Activated naive CD4-positive, alpha-beta T cell (primary cell): ENCODE measurements at places on chromosomes 5 and 9.

- no peak for DNase-seq
Measured at GRCh38 chr9:87713988-87714330, 12.0 kb upstream of the CTSL start.

- DNase-seq, result no peak
Measured at GRCh38 chr9:77375956-77376532, 198.7 kb downstream of the VPS13A start.

- no peak for DNase-seq
Measured at GRCh38 chr5:64506567-64507263, 900 bp downstream of the RGS7BP start.

- DNase-seq, result no peak
Measured at GRCh38 chr5:65024681-65025080, 256.0 kb downstream of the CWC27 start.

DNA sequence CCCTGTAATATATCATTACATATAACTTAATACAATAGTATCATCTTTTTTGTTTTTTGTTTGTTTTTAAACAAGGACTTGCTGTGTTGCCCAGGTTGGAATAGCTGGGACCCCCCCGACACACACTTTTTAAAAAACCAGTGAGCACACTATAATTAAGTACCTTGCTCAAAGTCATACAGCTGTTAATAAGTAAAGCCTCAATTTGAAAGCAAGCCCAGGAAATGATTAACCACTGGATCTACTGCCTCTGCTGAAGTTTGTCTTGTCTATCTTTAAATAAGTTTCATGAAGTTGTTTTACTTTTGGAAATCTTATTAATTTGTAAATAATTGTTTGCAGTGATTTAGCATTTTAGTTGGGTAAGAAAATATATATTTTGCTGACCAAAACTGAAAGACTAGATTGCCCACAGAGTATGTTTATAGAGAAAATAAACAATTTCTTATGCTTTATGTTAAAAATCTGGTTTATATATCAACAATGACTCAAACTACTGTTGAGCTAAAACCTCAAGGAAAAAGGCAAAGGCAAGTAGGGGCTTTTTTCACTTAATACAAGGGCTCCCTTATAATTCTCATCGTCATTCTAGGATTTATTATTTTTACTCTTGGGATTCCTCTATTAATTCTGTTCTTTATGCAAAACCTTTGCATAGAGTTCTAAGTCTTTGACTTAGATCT lies 5.8 kb upstream of the CARNMT1 start:
- no peak for DNase-seq

- no peak for DNase-seq
Measured at GRCh38 chr5:113749334-113749733, 235.8 kb downstream of the YTHDC2 start.

GRCh38 chr9:36250079-36250478 lies 8.2 kb downstream of the GNE start:
- no peak for DNase-seq

DNA sequence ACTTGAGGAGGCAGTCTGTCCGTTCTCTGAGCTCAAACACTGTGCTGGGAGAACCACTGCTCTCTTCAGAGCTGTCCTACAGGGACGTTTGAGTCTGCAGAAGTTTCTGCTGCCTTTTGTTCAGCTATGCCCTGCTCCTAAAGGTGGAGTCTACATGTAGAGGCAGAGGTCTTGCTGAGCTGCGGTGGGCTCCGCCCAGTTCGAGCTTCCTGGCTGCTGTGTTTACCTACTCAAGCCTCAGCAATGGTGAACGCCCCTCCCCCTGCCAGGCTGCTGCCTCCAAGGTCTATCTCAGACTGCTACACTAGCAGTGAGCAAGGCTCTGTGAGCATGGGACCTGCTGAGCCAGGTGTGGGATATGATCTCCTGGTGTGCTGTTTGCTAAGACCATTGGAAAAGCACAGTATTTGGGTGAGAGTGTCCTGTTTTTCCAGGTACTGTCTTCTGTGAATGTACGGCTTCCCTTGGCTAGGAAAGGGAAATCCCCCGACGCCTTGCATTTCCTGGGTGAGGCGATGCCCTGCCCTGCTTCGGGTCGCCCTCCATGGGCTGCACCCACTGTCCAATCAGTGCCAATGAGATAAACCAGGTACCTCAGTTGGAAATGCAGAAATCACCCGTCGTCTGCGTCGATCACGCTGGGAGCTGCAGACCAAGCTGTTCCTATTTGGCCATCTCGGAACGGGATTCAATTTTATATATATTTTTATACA lies 58.5 kb downstream of the CNTRL start:
- peak; percentile 81 for DNase-seq

- peak; percentile 21 for DNase-seq
Measured at GRCh38 chr5:34914671-34915138, 599 bp downstream of the RAD1 start.

DNA sequence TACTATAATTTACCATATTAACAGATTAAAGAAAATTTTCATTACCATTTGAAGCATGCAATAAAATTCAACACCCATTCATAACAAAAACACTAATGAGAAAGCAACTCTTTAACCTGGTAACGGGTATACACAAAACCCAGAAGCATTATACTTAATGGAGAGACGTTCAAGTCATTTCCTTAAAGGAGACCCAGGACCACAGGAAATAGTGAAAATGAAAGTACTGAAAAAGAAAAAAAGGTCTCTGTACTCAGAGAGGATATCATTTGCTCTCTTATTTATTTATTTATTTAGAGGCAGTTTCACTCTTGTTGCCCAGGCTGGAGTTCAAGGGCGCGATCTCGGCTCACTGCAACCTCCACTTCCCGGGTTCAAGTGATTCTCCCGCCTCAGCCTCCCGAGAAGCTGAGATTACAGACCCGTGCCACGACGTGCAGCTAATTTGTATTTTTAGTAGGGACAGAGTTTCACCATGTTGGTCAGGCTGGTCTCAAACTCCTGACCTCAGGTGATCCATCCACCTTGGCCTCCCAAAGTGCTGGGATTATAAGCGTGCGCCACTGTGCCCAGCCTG lies 61.6 kb downstream of the SETX start:
- DNase-seq, result no peak

GRCh38 chr5:40627706-40628105 lies 52.0 kb upstream of the PTGER4 start:
- DNase-seq, result no peak

DNA sequence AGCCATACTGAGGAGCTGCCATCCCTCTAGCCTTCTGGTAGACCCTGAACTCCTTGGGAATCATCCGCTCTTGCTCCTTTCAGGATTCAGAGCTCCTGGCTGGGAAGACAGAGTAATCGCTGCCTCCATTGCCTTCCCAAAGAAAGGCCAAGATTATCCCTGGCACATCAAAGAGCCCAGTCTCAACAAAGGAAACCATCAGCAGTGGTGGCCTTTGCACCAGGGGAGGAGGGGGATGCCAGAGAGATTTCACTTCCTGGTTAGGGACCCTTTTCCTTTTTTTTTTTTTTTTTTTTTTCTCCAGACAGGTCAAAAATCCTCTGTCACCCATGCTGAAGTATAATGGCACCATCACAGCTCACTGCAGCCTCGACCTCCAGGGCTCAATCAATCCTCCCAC lies 16.0 kb upstream of the ERGIC1 start:
- DNase-seq, result no peak

- no peak for DNase-seq
Measured at GRCh38 chr5:151772846-151773561, 1.2 kb downstream of the G3BP1 start.

GRCh38 chr5:74418261-74418660 lies 222.3 kb downstream of the ENC1 start:
- no peak for DNase-seq

DNA sequence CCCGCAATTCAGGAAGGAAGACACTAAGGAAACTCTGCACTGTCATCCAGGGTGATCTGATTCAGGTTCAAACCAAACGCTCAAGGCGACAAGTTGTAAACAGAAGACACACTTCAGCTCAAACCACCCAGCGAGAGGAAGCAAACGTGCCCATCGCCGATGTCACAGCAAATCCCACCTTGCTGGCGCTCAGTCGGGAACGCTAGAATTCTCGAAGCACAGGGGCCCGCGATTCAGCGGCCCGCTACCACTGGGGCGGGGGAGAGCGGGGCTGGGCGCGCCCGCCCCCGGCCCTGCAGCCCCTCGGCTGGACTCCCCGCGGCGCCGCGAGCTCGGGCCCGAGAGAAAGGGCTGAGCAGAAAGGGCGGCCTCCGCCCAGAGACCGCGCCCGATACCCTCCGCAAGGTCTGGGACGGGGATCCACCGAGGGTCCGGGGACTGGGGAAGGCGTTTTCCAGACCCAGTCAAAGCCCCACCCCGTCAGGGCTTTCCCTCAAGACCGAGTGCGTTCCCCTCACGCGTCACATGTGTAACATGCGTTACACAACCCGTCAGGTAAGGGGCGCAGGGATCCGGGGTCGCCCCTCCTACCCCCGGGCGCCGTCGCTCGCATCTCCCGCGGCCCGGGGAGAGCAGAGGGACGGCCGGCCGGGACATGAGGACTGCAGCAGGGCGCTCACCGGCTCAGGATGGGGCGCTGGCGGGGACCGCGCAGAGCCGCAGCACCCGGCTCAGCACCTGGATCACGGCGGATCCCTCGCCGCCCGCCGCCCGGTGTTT lies 469 bp downstream of the AGTPBP1 start:
- DNase-seq, result peak; percentile 36

DNA sequence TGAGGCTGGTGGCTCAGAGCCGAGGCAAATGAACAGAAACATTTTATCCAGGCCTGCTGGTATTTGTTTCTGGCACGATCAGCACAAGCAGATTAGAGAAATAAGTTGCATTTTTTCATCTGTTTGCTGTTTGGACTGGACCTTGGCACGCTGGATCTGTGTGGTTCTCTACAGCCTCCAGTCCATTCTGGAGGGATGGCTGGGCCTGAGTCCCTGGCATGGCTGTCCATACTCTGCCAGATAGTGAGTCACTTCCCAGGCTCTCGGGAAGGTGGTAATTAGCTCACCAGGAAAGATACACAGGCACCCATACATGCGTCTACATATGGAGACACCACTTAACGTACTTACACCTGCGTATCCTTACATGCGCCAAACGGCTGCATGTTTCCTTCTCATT lies 78.6 kb downstream of the SPRY4 start:
- DNase-seq, result no peak

GRCh38 chr5:151863566-151863965 lies 61.1 kb downstream of the GLRA1 start:
- DNase-seq, result no peak

GRCh38 chr5:40478766-40479165 lies 200.9 kb upstream of the PTGER4 start:
- DNase-seq, result no peak

DNA sequence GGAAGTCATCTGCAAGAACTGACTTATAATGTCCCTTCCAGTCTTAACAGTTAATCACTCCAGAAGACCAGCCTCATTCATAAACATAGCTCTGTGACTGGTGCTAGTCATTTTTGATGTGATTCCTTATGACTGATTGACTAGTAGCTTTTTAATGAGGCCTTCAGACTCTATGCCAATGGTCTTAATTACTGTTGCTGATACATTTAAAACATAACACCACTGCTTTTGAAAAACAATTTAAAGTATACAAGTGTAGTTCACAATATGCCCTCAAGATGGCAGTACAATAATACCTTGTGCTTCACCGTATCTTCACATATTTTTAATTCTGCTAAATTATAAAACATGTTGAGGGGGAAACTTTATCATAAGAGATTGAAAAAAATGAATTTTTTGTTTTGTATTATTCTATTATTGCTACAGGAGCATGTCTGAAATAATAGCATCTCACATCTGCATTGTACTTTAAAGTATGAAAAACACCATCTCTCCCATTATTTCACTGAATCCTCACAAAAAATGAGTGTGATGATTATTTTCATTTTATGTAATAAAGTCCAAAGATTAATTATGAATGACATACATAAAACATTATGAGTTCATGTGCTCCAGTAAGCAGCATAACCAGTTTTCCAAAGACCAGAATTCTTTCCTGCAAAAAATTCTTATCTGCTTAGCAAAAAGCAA lies 55.2 kb upstream of the SHISAL2B start:
- no peak for DNase-seq

- no peak for DNase-seq
Measured at GRCh38 chr5:78496373-78496772, 136.0 kb downstream of the SCAMP1 start.

DNA sequence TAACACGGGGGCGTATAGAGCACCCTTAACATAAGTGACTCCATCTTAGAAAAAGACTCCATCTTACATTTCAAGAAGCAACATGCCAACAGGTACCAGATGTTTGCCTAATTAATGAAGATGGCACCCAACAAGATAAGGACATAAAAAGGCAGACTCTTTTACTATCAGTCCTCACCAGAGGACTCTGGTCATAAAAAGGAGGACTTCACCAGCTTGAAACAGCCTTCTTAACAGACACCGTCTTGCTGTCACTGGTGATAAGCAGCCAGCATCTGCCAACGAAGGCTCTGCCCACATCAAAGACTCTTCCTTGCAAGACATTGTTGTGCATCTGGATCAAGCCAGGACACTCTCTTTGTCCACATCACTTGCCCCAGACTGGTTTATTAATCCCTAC lies 80.3 kb downstream of the S1PR3 start:
- DNase-seq, result no peak

DNA sequence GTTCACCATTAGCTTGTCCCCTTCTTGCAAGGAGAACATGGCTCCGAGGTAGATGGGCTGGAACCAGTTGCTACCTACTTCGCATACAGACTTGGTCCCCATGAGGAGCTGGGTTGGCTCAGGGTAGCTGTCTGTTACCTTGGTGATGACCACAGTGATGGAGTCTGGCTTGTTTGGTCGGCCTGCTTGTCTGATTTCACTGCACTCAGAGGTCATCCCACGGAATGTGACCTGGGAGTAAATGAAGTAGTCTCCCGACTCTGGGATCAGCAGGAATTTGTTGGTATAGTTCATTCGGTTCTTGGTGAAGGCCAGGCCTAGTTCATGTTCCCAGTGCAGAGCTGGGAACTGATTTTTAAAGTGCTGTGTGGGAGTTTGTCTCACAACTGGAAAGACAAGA lies 15.3 kb downstream of the TNFSF15 start:
- no peak for DNase-seq

GRCh38 chr9:130101915-130102314 lies 48.2 kb downstream of the GPR107 start:
- no peak for DNase-seq

- DNase-seq, result no peak
Measured at GRCh38 chr5:1509346-1510085, 14.2 kb downstream of the LPCAT1 start.

- DNase-seq, result no peak
Measured at GRCh38 chr9:114196979-114197622, 41.8 kb downstream of the COL27A1 start.
